ENCODE measurements at places on chromosomes 5 and 9. TPM values are rescaled to one million over a fixed set of nuclear protein-coding genes. Genes with fewer than 3 reads are reported as not detected.

The DBH gene
- not detected for total RNA-seq

The IL31RA gene
- not detected for total RNA-seq

DNA sequence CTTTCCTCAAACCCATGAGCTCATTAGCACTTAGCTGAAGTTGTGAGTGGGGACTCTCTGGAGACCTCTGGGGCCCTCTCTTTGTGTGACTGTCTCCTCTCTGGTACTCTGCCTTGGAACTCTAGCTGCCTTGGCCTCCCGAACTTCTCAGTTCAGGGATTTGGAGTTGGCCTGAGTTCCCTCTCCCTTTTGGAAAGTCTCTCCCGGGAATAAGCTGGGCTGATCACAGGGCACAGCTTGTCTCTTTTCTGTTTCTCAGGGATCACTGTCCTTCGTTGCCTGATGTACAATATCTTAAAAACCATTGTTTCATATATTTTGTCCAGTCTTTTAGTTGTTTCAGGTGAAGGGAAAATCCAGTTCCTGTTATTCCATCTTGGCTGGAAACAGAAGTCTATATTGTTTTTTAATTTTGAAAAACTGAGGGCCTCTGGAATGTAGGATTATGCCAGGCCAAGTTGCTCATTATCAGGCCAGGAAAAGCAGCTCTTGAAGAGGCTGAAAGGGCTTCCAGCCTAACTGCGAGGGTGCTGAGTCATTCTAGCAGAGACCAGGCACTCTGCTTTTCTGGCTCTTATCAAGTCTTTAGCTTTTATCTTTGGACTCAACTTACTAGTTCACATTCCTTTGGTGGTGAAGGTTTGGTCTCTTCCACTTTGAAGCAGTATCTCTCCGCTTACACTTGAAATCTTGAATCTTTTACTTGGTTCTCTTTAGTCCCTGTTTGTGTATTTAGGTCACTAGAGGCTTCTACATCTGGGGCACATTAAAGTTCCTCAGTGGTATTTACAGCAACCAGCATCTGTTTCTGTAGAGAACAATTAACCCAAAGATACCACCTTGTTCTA is 8.4 kb upstream of the RGS3 start:
- peak overlapping the region; percentile 64 for H3K27ac ChIP-seq
- no peak for DNase-seq

DNA sequence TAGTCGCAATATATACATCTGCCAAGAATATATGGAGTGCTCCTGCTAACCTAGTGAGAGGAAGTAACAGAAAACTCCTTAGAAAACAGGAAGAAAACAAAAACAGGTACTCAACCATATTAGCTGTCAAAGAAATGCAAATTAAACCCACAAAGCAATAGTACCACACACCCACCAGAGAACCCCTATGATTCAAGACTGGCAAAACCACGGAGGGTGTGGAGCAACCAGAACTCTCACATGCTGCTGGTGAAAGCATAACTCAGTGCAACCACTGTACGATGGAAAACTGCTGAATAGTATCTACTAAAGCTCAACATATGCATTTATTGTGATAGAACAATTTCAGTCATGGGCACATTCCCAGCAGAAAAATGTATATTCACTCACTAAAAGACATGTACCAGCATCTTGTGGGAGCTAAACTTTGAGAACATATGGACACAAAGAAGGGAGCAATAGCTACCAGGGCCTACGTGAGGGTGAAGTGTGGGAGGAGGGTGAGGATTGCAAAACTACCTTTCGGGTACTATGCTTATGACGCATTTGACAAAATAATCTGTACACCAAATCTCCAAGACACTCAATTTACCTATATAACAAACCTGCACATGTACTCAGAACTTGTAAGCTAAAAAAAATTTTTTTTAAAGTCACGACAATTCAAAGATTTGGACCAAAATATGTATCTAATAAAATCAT is 34.0 kb downstream of the PTPN3 start:
- no peak overlapping the region for H3K4me3 ChIP-seq
- no peak overlapping the region for H3K27ac ChIP-seq
- peaks cover 53% of the 10 kb centered on the region for H3K27me3 ChIP-seq
- no peaks in the 10 kb centered on the region for H3K4me1 ChIP-seq
- DNase-seq = no peak

DNA sequence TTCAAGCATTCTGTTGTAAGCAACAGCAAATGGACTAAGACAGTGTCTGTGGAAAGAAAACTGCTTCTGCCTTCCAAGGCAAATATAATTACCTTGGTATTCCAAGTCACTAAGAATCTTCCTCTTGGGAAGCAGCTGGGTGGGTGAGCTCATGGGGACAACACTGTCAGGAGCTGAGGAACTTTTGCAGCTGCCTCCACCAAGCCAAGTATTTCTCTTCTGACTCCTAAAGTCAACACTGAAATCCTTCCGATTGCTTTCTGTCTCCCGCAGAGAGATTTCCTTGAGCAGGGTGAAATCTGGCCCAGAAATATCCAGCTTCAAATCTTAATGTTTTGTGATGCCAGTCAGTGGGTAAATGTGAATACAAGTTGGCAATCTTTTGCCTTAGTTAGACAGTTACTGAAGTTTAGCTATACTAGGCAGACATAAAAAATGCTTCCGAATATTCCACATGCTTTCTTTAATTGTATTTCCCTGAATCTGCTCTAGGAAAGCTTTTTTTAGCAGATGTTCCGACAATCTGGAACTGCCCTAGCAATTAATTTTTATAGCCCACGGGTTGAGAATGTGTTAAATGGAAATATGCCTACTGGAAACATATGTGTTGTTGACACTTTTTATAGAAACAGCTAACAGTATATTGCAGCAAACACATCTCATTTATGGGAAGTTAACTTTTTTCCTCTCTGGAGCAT is 369.9 kb upstream of the DAB2 start:
- H3K27me3 ChIP-seq = no peaks in the 10 kb centered on the region
- DNase-seq = no peak
- no peak overlapping the region for H3K4me3 ChIP-seq
- no peak overlapping the region for H3K27ac ChIP-seq

DNA sequence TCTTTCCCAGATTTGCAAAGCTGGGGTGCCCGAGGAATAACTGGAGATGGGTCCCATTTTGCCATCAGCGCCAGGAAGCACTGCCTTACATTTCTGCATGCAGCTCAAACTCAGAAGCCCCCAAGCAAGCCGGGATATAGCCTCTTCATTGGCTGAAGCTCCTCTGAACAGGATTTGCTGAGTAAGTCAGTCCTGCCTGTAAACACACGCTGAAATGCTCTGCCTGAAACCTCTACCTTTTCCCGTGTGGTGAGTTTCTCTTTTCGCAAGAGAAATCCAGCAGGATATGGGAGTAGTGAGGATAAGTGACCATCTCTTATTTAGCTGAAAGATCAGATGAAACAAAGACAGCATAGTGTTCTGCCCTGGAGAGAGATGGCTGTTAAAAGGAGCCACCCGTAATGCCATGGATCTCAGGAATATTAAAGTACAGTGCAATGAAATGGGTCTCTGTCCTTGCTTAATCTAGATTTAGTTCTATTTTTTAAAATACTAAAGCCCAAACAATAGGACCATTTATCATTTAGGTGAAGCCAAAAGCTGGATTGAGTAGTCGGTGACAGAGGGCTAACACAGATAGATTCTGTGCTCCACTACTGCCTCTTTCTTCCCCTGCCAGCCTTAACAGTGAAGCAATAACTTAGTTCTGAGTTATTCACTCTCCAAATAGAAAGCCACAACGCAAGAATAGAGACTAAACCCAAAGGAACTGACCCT is 177.5 kb upstream of the PPP2R2B start:
- DNase-seq = no peak
- no peak overlapping the region for H3K4me3 ChIP-seq
- H3K36me3 ChIP-seq = no peaks in the 10 kb centered on the region
- no peaks in the 10 kb centered on the region for H3K4me1 ChIP-seq

The SEMA4D gene
- total RNA-seq = 81.6 TPM

The OMD gene
- 0.85 TPM for total RNA-seq

The ZFAND5 gene
- total RNA-seq = 183 TPM

DNA sequence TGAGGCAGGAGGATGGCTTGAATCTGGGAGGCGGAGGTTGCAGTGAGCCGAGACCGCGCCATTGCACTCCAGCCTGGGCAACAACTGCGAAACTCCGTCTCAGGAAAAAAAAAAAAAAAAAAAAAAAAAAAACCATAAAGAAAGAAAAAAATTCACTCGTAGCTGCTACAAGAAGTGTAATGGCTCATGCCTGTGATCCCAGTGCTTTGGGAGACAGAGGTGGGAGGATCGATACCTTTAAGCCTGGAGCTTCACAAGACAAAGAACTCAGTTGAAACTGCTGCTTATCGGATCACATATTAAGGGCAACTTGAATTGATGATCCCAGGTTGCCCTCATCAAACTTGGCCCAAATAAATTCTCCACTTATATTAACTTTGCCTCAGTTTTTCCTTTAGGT is 1.0 kb upstream of the ZCCHC7 start:
- H3K36me3 ChIP-seq = no peaks in the 10 kb centered on the region
- H3K4me1 ChIP-seq = peaks cover 38% of the 10 kb centered on the region
- DNase-seq = no peak
- peak overlapping the region; percentile 75 for H3K4me3 ChIP-seq
- H3K27ac ChIP-seq = no peak overlapping the region
- no peaks in the 10 kb centered on the region for H3K27me3 ChIP-seq

DNA sequence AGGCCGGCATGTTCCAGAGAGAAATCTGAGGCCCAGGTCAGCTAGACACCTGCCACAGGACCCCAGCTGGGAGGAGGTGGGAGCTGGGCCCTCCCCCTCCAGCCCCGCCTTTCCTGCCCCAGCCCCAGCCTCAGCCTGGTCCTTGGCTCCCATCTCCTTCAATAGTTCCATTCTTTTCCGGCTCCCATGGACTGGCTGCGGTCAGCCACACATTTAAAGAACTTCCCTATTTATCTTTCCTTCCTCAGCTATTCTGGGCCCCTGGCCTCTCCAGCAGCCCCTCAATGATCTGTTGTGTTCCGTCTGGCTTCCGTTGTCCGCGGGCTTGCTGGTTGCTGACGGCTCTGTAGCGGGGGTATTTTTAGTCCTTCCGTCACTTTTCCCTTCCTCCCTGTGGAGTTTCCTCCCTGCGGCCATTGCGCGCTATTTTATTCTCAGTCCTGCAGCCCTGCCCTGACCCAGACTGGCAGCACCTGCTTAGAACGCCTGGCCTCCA is 73.8 kb downstream of the AMBP start:
- DNase-seq = peak; percentile 73
- H3K4me3 ChIP-seq = no peak overlapping the region
- no peak overlapping the region for H3K27ac ChIP-seq

The PCDHB3 gene
- 0.34 TPM for total RNA-seq

GRCh38 chr9:8206720-8207119 is 407.1 kb upstream of the DMAC1 start:
- H3K4me3 ChIP-seq = no peak overlapping the region
- H3K4me1 ChIP-seq = no peaks in the 10 kb centered on the region
- H3K36me3 ChIP-seq = no peaks in the 10 kb centered on the region
- no peak for DNase-seq
- H3K27me3 ChIP-seq = no peaks in the 10 kb centered on the region

DNA sequence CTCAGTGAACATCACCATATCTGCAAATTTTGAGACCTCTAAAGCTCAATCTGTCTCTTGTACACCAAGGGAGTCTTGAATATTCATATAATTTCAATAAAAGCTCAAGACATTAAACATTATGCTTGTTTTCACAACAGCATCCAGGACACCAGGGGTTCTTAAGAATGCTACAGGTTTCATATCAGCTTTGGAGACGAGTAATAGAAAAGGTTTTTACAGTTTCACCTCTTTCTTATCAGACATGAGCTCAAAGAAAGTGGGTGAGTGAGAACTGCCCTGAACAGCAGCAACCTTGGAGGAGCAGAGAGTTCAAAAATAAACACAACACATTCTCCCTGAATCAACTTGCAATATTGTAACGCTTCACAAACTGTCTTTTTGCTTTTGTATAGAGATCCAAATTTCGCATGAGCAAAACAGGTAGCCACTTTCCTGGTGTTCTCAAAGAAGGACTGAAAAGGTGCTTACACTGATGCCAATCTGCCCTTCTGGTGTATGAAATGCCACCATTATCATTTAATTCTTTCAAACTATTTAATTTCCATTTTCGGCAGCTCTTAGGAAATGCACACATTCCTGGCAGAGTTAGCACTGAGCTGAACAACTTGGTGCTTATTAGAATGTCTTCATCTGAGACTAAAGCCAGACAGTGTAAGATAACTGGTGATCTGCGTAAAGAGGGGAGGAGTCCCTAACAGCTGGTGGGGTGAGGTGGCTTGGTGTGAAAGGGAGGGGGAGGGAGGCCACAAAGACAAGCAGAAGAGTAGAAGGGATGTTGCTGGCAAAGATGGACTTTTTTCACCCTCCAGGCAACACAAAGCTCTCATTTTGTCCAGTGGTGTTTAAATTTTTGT is 535.3 kb downstream of the PDE4D start:
- H3K27ac ChIP-seq = peak overlapping the region; percentile 22
- peaks cover 34% of the 10 kb centered on the region for H3K4me1 ChIP-seq
- DNase-seq = no peak
- H3K4me3 ChIP-seq = no peak overlapping the region

DNA sequence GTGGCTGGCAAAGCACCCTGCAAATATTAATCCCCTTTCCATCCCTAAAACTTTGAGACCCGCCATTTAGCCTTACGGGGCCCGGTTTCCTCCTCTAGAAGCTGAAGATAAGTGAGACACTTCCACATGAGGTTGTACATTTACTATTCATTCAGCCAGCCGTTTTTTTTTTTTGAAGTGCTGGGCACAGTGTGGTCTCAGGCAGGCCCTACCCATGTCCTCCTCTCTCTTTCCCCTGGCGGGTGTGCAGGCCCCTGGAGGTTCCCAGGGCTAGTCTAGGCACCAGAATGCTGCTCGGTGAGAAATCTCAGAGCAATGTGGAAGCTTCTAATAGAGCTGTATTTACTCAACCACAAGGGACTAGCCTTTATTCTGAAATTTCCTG is 107.4 kb upstream of the LARP1 start:
- peaks cover 20% of the 10 kb centered on the region for H3K27me3 ChIP-seq
- peak overlapping the region; percentile 38 for H3K4me3 ChIP-seq
- DNase-seq = no peak
- peaks cover 7% of the 10 kb centered on the region for H3K4me1 ChIP-seq
- H3K27ac ChIP-seq = no peak overlapping the region

GRCh38 chr9:117546894-117547678 is 132.2 kb upstream of the ASTN2 start:
- no peak overlapping the region for H3K4me3 ChIP-seq
- DNase-seq = no peak
- H3K27me3 ChIP-seq = no peaks in the 10 kb centered on the region
- no peak overlapping the region for H3K27ac ChIP-seq

DNA sequence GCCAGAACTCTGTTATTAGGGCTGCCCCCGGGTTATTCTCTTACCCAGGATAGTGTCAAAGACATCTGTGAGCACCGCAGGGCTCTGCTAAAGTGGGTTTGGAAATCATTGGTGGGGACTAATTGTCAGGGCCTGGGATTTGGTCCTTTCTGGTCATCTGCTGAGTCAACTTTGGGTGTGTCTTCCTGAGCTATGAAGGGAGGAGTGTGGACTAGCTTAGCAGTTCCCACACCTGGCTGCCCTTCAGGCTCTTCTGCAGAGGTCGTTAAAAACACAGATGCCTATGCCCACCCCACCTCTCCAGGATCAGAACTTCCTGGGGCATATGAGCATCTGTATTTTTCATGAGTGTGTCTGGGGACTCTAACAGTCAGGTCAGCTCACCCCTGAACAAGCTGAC is 352.2 kb downstream of the SLIT3 start:
- H3K4me1 ChIP-seq = no peaks in the 10 kb centered on the region
- no peak overlapping the region for H3K27ac ChIP-seq
- DNase-seq = no peak
